ENCODE measurements at places on chromosomes 1 and 21.

- no peak for DNase-seq
Observed at GRCh38 chr1:218633238-218633988, 288.3 kb downstream of the TGFB2 start.

GRCh38 chr1:23026568-23026967 lies 7.3 kb downstream of the KDM1A start:
- DNase-seq: no peak

DNA sequence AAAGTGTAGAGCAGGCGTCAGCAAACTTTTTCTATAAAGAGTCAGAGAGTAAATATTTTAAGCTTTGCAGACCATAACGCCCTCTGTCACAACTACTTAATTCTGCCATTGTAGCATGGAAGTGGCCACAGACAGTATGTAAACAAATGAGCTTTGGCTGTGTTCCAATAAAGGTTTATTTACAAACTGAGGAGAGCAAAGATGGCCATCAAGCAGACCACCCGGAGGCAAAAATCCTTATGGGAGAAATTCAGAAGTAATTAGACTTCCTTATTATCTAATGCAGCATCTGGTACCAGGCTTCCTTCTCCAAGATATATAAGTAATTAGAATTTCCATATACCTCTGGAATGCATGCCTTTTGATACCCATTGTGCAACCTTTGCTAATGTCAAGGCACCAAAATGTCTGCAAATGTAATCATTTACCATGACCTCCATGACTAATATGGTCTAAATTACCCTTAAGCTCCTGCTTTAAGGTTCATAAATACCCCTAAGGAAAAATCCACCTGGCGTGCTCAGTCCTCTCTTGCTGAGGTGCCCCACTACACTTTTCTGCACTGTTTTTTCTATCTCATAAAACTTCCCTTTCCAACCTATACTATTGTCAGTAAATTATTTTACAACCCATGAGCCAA lies 377.8 kb downstream of the MATN1 start:
- no peak for DNase-seq

- DNase-seq: no peak
Observed at GRCh38 chr21:45861156-45861870, 120.3 kb upstream of the COL6A1 start.

- DNase-seq: no peak
Observed at GRCh38 chr1:88288571-88288970, 395.5 kb upstream of the PKN2 start.

- DNase-seq: no peak
Observed at GRCh38 chr1:190177555-190177954, 300.1 kb downstream of the BRINP3 start.

GRCh38 chr1:89910268-89910667 lies 84.6 kb upstream of the ZNF326 start:
- DNase-seq: no peak

- no peak for DNase-seq
Observed at GRCh38 chr21:20377250-20377649, 621.0 kb upstream of the NCAM2 start.

- DNase-seq: no peak
Observed at GRCh38 chr21:39542736-39543135, 70.0 kb upstream of the B3GALT5 start.

GRCh38 chr1:192604979-192605620 lies 29.5 kb downstream of the RGS1 start:
- DNase-seq: no peak

- DNase-seq: no peak
Observed at GRCh38 chr1:64935551-64936155, 30.7 kb downstream of the JAK1 start.

- no peak for DNase-seq
Observed at GRCh38 chr1:45306319-45306718, 20.4 kb upstream of the HPDL start.

- DNase-seq: peak; percentile 44
Observed at GRCh38 chr1:151371370-151372057, 991 bp downstream of the SELENBP1 start.

- DNase-seq: no peak
Observed at GRCh38 chr1:67674260-67675011, 10.6 kb upstream of the GADD45A start.

GRCh38 chr1:172286629-172287076 lies 133.8 kb upstream of the C1orf105 start:
- no peak for DNase-seq
